ENCODE measurements at places on chromosomes 2 and 18. TPM values are rescaled to one million over a fixed set of nuclear protein-coding genes. Genes with fewer than 3 reads are reported as not detected.

DNA sequence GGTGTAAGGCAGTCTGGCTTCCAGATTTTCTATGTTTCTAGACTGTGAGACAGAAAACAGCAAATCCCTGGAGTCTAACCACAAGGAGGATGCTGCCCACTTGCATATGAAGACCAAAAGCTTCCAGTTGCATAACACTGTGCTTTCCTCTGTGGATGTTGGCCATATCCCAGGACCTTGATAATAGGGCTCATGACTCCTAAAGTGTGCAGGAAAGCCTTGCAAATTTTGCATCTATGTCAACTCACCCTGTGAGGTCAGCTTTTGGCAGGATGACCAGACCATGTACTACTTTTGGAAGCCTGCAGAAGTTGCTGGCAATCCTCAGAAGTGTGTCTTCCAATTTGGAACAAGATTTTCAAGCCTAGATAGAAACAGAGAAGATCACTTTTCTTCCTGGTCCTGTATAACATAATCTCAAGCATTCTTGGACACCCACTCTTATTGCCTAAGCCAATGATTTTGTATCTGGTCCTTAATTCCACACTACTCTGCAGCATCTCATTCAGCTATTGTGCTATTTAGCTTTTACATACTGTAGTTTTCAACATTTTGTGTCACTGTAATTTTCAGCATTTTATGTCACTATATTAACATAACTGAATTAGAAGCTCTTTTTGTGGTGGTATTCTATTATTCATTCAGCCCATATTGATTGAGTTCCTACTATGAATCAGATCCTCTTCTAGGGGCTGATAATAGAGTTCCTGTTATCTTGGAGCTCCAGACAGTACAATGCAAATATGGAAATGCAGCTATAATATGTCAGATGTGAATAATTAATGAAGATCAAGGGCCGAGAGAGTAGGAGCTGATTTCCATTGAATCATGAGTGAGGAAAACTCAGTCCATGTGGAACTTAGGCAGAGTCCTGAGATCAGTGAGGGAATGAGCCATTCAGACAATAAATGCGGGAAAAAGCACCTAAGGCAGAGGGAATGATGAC, 85.3 kb upstream of the RAB27B start:
- DNase-seq = no peak

- no peak for DNase-seq
Measured at GRCh38 chr2:60963190-60963589, 54.3 kb upstream of the PEX13 start.

DNA sequence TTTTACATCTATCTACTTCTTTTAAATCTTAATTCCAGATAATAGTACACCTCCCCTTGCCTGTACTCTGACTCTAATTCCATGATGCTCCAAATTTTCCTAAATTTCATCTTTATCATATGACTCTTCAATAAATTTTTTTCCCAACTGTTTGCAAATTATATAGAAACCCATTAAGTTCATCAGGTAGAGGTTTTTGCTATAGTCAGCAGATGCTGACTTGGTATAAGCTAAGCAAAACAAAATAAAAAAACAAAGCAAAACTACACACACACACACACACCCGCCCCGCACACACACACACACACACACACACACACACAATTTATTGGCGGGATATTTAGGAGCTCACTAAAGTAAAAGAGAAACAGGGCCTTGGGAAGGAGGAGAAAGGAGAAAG, 1047.8 kb upstream of the FAM98A start:
- no peak for DNase-seq

- DNase-seq = no peak
Measured at GRCh38 chr2:136932700-136933099, 167.4 kb downstream of the THSD7B start.

Gene GBX2
- total RNA-seq = not detected

GRCh38 chr2:205245652-205246051, 436.6 kb upstream of the NRP2 start:
- no peak for DNase-seq
